Midbrain (tissue), 1 donor: ENCODE measurements at places on chromosomes 11 and 22.

GRCh38 chr22:45544588-45545170 is 42.0 kb downstream of the FBLN1 start:
- no peak for DNase-seq

DNA sequence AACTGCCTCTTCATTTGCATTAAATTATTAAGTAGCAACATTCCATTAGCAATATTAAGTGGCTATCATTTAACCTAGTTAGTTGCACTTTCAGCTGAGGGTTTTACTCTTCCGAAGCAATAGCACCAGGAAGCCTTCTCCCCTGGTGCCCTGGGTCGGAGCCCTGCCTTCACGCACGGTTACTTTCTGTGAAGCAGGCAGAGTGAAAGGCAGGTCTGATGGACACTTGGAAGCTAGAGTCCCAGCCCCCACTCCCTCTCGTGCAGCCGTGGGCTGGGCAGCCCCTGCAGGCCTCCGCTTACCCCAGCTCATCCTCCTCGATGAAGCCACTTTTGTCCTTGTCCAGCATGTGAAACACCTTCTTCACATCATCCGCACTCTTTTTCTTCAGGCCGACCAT is 2.0 kb downstream of the PVALB start:
- DNase-seq, result no peak

DNA sequence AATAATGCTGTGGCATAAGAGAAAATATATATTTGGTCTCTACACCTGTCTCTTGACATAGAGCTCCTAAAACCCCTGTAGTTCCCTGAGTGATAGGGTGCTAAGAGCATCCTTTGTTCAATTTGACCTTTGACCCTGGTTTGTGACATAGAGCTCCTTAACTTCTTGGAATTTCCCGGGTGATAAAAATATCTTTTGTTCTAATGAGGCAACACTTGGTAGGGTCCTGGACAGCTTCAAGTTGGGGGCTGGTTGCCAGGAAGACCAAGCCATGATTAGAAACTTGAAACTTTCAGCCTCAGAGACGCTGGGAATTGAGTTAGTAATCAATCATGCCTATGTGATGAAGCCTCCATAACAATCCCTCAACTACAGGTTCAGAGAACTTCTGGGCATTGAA is 105.4 kb downstream of the CASP12 start:
- DNase-seq, result no peak

GRCh38 chr11:6825231-6825744 is 20.2 kb upstream of the OR10A5 start:
- DNase-seq, result no peak

- no peak for DNase-seq
Measured at GRCh38 chr11:69261116-69261515, 32.8 kb upstream of the MYEOV start.

DNA sequence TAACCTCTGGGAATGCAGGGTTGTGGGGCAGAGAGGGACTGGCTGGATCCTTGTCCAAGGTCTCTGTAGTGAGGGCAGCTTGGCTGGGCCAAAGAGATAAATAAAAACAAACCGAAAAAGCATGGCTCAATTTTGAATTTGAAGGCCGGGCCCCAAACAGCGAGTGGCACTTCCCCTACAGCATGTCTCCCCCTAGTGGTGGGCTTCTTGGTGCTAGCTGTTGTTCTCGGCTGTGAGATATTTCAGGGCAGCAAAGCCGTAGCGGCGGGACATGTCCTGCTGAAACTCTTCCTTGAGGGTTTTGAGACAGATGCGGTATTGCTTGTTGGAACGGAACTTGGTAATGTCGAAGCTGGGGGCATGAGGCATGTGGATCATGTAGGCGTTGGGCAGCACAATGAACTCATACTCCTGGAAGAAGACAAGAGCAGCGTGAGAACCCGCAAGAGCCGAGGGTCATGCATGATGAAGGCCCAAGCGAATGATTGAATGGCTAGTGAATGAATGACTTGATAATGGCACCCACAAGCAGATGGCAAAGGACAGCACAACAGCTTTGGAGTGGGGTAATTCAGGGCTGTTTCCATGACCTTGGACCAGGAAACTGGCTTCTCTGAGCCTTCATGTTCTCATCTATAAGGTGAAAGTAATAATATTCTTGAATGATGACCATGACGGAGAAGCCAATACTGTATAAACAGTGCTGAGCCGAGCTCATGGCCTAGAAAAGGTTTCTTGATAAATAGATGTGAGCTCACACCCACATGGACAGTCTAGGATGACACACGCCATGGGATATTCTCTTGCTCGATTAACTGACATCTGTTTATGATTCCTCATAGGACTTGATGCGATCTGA is 216.3 kb upstream of the SYN3 start:
- DNase-seq, result no peak

- DNase-seq, result no peak
Measured at GRCh38 chr11:36122671-36123070, 166.6 kb downstream of the COMMD9 start.

DNA sequence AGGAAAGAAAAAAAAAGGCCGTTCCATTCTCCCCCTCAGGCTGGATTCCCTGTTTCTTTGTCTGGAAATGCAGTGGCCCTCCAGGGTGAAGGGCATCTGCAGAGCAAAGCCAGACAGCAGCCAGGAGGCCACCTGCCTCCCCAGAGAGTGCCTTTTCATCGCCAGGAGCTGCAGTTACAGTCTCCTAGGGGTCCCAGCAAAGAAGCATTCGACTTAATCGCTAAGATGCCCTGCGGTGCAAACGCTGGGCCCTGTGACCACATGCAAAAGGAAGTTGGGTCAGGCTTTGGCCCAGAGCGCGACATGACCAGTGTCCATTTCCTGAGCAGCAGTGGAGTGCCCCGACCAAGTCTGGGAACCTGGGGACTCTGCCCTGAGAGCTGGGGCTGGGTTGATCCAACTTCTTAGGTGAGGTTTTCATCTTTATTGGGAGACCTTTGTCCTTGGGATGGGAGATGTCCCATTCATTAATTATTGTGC is 304.6 kb downstream of the OPCML start:
- DNase-seq, result no peak

- DNase-seq, result no peak
Measured at GRCh38 chr11:93528252-93528651, 14.9 kb downstream of the SMCO4 start.

DNA sequence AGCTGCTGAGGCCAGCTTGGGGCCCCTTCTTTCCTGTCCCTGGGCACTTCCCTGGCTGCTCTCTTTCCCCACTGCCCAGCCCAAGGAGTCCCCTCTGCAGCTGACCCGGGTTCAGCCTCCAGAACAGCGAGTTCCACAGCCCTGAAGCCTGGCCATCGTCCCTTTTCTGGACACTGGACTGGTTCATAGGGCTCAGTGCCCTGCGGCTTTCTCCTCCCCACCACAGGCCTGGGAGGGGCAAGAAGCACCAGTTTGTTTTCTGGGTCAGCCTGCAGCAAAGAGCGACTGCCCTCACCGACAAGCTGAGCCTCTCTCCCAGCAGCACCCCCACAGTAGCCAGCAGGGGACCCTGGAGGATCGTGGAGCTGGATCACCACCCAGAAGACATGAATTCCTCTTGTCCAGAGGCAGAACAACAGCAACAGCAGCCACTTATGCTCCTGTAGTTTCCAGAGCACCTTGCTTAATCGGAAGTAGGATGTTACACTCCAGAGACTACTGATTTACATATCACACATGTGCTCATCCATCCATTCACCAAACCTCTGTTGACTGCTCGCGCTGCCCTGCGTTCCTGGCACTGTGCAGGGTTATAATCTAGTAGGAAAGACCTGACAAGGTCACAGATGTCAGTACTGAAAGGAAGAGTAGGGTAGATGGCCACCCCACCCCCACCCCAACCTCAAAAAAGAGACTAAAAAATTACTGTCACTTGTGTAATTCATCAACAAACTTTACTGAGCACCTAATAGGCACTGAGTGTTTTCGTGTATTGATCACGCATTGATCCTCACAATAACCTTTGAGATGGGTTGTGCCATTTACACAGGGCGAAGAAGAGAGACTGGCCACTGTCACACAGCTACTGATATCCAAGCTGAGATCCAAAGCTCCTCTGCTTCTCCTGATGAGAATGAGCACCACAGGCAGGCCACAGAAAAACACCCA is 13.0 kb upstream of the CXCR5 start:
- DNase-seq, result peak; percentile 72

GRCh38 chr22:36383110-36383581 is 4.6 kb downstream of the MYH9 start:
- DNase-seq, result no peak

GRCh38 chr11:70755410-70756158 is 357.3 kb downstream of the CTTN start:
- peak; percentile 74 for DNase-seq

- DNase-seq, result no peak
Measured at GRCh38 chr11:40513281-40513680, 946.2 kb downstream of the LRRC4C start.

DNA sequence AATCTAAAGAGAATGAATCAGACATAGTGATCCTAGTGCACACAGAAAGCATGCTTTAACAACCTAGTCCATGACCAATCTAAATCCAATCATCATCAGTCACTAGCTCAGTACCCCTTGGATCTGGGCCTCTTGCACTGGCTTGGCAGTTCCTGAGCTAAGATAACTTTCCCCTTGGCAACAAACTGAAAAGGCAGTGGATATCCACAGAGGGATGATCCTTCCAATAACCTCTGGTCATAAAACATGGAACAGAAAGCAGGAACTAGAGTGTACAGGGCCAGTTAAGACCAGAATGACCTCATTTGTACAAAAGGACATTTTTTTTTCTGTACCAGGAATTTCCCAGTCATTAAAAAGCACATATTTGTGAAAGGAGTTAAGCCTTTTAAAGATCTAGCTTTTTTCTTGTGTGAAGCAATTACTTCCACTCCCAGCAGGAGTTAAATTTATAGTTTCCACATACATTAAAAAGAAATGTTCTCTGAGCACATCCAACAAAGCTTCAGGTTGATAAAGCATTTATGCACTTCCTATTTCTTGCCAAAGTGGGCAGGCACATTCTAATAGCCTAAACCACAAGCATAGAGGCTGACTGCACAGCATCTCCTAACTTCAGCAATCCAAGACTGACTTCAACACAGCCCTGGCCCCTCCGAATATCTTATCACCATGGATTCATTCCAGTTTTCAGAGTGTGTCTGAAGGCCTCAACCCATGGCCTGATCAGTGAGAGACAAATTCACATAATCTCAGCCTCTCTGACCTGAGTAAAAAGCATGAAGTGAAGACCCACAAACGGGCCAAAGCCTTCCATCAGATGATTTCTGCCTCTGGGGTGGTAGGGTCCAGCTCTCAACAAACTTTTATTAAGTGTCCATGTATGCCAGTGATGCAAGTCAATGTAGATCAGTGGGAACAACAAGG is 29.9 kb downstream of the GUCY1A2 start:
- no peak for DNase-seq

DNA sequence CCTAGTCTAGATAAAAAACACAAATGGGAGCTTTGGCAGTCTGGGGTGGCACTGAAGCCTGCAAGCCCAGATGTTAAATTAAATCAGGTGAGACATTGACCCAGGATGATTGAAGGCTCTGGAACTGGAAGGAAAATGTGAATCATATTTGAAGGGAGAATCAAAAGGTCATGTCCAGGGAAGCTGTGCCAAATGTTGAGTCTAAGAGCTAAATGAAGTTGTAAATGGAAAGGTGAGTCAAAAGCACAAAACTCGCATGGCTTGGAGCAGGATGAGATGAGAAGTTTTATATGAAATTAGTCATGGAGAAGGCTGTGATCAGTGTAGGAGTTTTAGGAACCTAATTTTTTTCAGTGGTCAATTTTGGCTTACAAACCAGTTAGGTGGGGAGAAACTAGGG is 301.1 kb downstream of the BLID start:
- DNase-seq, result no peak

GRCh38 chr11:13003736-13004493 is 5.2 kb upstream of the RASSF10 start:
- no peak for DNase-seq

DNA sequence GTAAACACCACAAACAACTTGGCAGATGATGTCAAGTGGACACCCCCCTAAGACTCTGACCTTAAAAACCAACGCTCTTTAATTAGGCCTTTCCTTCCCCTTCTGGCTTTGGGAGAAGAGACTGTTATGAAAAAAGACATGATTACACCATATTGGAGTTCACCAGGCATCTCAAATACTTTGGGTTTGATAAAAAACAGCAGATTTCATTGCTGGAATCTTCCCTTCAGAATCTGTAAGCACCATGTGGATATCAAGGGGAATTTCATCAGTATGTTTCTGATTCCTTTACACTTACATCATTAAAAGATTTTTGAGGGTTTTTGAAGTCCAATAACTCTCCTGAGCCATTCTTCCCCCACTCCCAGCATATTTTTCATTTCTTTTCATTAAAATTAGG is 85.6 kb downstream of the KIRREL3 start:
- no peak for DNase-seq

- DNase-seq, result no peak
Measured at GRCh38 chr11:88455974-88456373, 118.4 kb upstream of the CTSC start.

GRCh38 chr11:34052608-34053160 is 1.2 kb downstream of the CAPRIN1 start:
- DNase-seq, result no peak

- DNase-seq, result no peak
Measured at GRCh38 chr22:18048041-18048440, 23.7 kb upstream of the MICAL3 start.

DNA sequence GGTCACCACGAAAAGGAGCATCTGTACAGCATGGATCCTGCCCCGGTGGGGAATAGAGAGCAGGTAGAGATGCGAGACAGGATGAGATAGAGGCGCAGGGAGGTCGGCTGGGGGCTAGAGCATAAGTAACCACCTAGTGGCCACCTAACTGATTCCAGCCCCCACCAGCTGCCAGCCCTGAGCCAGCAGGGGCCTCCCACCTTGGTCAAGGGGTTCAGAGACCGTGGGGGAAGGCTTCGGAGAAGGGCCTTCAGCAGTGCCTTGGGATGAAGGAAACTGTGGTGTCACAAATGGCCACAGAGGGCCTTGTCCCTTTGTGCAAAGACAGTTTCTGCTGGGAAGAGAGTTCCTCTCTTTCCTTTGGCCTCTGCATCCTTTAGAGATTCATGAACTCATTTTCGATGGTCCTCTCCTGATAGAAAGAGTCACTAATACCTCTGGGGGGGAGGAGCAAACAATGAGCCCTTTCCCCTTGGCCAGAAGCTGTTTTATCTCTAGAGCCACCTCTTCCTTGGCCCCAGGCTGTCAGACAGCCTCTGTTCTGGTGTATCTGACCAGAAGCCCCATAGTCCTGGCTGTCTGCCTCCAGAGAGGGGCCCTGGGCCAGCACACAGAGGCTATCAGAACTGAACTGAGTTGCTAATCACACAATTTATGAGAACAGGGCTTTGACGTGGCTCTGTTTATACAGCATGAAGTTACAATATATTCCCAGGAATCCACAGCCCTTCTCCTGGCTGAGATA is 146.0 kb downstream of the PARVA start:
- no peak for DNase-seq

GRCh38 chr11:85348945-85349344 is 278.2 kb downstream of the DLG2 start:
- no peak for DNase-seq

- DNase-seq, result no peak
Measured at GRCh38 chr22:37195921-37196320, 7.9 kb upstream of the C1QTNF6 start.

DNA sequence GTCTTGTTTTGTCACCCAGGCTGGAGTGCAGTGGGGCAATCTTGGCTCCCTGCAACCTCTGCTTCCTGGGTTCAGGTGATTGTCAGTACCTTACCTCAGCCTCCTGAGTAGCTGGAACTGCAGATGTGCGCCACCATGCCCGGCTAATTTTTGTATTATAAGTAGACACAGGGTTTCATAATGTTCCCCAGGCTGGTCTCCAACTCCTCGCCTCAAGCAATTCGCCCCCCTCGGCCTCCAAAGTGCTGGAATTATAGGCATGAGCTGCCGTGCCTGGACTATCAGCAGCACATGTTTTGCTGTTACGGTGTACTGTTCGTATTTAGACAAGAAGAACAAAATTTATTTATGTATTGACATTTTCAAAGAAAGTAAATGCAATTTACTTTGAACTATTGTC is 34.8 kb downstream of the RAB39A start:
- DNase-seq, result no peak
